ENCODE measurements at places on chromosomes 16 and 17.
A peak's percentile ranks its signal among the peaks of the same experiment; 100 is the strongest.

- DNase-seq, result no peak
Measured at GRCh38 chr17:27977751-27978688, 64.5 kb upstream of the NLK start.

- no peak for DNase-seq
Measured at GRCh38 chr17:1354030-1354429, 46.0 kb downstream of the YWHAE start.

DNA sequence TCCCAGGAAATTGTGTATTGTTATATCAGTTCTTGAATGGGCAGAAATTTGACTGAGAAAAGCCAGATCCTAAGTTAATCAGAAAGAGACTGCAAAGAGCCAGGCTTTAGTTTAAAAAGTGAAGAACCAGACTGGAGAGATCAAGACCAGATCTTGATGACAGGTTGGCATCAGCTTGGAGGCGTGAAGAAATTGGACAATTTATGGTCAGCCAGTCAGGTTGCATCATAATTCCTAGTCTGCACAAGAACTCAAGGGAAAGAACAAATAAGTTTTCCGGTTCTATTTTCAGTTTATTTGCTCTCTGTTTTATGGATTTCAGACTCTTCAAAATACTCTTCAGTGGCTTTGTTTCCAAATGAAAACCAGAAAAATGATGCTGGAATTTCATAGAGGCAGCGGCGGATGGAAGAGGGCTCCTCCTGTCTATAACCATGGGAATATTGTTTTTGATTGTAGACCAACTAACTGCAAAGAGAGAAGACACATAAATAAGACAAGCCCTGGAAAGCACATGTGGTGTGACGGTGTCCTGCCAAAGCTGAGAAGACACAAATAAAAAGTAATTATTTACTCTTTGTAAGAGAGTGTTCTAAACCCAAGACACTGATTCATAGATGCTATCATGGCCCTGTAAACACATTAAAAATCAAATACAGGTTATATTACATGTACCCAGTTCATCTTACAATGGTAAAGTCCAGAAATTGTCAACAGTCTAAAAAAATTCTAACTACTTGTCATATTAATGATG is 91.7 kb downstream of the PCTP start:
- DNase-seq, result no peak

DNA sequence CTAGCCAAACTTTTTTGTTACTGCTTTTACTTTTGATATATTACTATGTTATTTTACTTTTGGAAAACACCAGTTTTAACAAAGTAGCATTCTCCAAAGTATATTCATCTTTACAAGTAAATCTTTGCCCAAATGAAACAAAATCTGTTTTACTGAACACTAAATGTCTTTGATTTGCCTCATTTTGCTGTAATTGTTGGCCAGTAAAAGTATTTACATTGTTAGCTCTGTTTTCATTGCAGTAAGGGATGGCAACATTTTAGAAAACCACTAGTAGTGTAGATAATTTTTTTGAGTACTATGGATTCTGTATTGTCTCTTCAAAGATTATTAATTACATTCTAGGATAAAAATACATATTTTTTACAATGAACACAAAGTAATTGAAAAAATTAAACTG is 10.6 kb downstream of the SNTB2 start:
- DNase-seq, result no peak

- no peak for DNase-seq
Measured at GRCh38 chr16:71367241-71367976, 8.9 kb downstream of the CALB2 start.

GRCh38 chr16:15539197-15539596 is 103.8 kb downstream of the MARF1 start:
- DNase-seq, result no peak

DNA sequence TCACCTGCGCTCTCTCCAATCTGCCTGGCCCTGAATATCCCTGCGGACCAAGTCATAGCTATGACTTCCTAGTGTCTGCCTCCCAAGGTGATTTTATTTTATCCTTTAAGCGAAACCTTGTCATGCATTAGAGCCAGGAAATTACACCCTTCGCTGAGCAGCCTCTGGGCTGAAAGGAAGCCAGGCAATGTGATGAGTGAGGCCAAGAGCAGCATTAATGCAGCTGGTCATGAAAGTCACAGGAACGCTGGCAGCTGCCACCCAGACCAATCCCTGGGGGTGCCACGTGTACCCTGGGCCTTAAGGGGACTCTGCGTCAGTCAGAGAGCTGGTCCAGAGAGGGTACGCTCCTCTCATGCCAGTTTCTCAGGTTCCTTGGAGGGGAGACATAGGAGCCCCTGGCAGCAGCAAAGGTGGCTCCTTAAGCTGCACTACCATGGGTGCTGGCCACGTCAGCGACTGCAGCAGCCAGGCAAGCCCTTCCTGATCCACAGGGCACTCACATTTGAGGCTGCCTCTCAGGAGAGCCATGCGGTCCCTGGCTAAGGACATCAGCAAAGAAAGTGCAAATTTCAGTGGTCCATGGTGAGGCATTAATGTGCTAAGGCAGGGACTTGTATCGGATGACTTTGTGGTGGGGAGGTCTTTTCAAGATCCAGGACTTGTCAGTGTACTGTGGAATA is 42.7 kb upstream of the WSCD1 start:
- DNase-seq, result no peak

DNA sequence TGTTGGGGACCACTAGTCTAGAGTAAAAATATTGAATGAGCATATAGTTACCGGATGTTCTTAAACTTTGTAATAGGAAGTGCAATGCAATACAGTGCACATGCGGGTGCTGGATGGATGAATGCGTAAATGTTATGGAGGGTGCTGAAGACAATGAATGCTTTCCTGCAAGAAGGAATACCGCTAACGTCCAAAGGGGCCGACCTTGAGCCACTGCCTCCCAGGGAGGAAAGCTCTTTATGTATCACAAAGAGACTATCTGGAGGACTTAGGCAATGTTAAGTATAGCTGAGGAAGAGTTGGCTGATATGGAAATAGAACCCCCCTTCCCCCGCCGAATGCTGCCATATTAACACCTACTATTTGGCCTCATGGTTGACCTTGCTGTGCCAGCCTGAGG is 27.5 kb upstream of the SHCBP1 start:
- no peak for DNase-seq

DNA sequence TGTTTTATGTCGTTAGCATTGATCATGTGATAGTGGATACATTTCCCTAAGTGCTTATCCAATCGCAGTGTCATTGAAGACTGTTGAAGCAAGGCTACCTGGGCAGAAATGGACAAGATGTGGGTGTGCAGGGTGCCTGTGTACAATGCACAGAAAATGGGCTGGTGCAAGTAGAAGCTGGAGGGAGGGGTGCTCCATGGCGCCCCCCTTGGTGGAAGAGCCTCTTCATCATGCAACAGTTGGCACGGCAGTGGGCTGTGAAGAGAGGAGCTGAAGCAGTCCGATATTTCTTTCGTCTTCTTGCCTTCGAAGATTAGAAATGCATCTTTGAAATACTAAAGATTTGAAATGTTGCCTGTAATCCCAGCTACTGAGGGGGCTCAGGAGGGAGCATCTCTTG is 100.5 kb downstream of the PLCG2 start:
- DNase-seq, result no peak

- DNase-seq, result no peak
Measured at GRCh38 chr17:77738751-77739531, 219.6 kb upstream of the TNRC6C start.

- DNase-seq, result no peak
Measured at GRCh38 chr16:85919271-85920267, 20.6 kb downstream of the IRF8 start.

GRCh38 chr16:15861996-15862395 is 5.2 kb upstream of the MYH11 start:
- DNase-seq, result no peak

DNA sequence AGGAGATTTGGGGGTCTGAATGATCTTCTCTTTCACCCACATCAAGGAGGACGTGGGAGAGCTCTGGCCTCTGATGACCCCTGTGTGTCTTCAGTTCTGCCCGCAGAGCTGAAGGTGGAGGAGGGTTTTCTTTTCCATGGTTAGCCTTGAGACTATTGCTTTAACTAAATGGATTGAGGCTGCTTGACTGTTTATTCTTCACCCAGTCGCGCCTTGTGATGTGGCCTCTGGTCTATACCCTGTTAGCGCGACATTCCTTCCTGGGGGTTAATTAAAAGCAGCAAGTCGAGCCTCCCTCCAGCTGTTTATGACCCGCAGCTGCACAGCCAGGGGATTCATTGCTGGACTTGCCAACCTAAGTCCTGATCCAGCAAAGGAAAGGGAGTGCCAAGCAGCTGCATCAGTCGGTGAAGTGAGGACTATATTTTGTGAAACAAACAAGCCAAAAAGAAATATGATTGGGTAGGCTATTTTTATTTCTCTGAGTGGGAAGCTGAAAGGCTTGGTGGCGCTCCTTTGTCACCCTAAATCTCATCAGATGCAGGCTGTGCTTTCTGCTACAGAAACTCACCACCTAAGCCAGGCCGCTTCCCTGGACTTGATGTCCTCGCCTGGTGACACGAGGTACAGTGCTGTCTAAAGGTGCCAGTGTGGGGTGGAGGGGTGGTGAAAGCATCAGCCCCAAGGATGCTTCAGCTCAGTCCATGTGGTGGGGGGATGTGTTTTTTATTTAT is 11.0 kb upstream of the SEC14L1 start:
- no peak for DNase-seq

DNA sequence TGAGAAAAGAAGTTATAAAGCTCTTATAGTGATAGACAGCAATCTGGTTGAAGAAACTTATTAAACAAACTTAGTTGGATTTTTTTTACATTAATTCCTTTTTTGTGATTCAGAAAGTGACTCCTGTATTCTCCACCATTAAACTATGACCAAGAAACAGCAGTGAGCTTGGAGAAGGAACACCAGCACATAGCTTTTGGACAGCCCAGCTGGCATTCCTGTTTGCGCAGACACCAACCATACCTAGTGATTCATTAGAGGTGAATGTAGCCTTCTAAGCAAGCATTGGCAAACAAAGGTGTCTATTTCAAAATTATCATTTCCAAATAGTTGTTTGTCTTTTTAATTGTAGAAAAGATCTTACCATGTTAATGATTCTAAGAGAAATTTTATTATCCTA is 94.4 kb downstream of the STXBP4 start:
- no peak for DNase-seq

DNA sequence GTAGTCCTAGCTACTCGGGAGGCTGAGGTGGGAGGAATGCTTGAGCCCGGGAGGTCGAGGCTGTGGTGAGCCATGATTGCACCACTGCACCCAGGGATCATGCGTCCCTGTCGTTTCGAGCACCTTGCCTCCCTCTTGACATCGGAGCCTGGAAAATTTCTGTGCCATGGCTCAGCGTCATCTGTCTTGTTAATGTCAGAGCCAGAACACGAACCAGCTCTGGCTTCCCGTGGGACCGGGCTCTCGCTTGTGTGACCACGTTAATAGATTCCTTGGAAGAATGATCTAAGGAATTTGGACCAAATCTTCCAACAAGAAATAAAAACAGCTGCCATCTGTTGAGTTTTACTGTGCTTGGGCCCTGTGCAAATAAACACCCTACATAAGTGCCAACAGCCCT is 117.7 kb downstream of the ABCC1 start:
- no peak for DNase-seq

- DNase-seq, result no peak
Measured at GRCh38 chr16:995087-995486, 13.5 kb downstream of the SOX8 start.

DNA sequence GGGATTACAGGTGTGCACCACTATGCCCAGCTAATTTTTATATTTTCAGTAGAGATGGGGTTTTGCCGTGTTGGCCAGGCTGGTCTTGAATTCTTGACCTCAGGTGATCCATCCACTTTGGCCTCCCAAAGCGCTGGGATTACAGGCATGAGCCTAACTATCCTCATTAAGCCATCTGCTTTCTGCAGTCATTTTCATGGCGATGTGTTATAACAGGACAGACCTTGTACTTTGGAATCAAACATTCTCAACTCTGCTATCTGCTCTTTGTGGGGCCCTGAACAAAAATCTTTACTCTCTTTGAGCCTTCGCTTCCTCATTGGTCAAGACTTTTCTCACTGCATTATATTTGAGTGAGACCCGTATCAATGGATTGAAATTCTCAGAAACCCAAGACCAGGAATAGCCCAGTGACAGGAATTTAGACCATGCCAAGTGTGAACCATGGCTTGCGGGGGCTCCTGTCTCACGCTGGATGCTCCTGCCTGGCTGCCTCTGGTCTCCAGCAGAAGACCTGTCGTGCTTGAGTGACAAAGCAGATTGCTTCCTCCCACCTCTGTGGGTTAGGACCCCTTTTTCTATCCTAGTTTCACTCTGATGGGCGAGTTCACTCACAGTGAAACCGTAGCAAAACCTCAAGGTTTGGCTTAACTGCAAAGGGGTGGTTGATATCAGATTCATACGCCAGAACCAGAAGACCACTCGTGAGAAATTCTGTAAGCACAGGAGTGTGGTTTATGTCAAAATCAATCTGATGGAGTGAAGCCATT is 519.1 kb downstream of the MAF start:
- no peak for DNase-seq

DNA sequence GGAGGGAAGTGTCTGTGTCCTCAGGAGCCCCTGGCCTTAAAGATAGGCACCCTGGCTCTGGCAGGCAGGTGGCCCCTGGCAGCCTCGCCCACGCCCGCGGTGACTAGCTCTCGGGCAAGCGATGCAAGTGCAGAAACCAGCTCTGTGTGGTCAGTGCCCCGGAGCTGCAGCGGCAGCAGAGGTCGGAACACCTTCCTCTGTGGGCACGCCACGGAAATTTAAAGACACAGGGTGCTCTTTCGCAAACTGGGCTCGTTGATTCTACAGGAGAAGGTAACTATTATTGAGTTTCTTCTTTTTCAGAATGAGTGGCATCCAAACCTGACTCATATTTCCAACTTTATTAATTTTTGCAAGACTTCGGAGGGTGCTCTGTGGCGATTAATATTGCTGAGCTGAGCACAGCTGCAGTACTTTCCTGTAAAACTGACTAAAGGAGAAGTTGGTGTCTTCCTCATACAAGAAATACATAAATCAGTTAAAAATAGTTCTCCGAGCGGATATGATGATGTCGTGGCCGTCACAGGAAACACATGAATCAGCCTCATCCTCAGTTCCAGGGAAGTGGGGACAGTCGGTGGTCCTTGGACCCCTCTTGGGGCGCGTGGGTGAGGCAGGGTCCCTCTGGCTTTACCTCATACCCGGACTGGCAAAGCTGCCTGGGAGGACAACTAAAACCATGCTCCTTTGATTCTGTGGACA is 120.2 kb downstream of the METRNL start:
- peak; percentile 12 for DNase-seq

Data from activated CD4-positive, alpha-beta T cell treated with anti-CD3 and anti-CD28 coated beads, Interleukin-2, amount 50 U/mL, for 4 hours (primary cell).